CD4-positive, alpha-beta T cell treated with Interleukin-1 beta for 1 hour (primary cell): ENCODE measurements at places on chromosomes 6 and 20.

DNA sequence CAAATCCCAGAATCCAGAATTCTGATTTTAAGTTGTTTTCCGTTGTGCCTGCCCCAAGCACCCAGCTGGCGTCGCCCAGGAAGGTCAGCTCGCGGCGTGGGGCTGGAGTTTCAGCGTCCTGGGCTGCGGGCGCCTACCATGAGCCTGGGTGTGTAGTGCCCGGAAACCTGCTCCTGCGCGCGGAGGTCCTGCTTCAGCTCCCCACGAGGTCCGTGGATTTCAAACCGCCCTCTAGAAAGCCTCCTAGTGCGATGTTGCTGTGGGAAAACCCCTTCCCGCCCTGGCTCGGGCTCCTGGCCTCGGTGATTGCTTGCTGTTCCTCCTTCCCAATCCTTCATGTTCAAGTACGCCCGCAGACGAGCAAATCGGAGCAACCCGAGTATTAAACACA, 51.3 kb upstream of the NRN1 start:
- no peak for DNase-seq

- DNase-seq = no peak
Measured at GRCh38 chr6:170243386-170243785, 47.5 kb downstream of the DLL1 start.

GRCh38 chr6:149065658-149066556, 251.6 kb upstream of the TAB2 start:
- DNase-seq = peak; percentile 73

- peak; percentile 37 for DNase-seq
Measured at GRCh38 chr6:139030228-139030963, 1.9 kb downstream of the ABRACL start.

GRCh38 chr6:119160911-119161310, 82.4 kb upstream of the FAM184A start:
- no peak for DNase-seq

GRCh38 chr6:165704045-165704748, 41.2 kb upstream of the PDE10A start:
- DNase-seq = no peak
